Neural crest cell (in vitro differentiated cells): ENCODE measurements at places on chromosomes 11 and 22. TPM values are rescaled to one million over a fixed set of nuclear protein-coding genes. Genes with fewer than 3 reads are reported as not detected.

DNA sequence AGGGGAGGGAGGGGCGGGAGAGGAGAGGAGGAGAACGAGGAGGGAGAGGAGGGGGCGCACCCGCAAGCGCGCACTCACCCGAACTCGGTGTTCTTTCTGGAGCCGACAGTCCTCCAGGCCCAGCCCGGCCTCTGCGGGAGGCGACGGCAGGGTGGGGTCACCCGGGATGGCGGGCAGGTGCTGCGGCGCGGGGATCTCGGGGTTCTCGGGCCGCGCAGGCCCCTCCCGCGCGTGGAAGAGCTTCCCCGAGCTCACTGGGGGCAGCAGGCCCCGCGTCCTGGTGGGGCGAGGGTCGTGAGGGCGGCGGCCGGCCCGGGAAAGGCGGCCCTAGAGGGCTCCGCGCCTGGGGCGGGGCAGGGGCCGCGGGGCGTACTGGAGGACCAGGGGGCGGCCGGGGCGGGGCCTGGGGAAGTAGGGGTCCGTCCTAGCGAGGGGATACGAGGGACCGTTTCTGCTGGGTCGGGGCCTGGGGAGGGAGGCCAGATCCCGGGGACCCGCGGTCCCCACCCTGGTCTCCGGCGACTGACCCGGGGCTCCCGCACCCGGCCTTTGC lies 5.2 kb downstream of the LMNTD2 start:
- DNase-seq, result no peak
- H3K27me3 ChIP-seq, result peaks cover 47% of the 10 kb centered on the region
- peaks cover 5% of the 10 kb centered on the region for H3K4me1 ChIP-seq
- no peak overlapping the region for H3K4me3 ChIP-seq
- no peaks in the 10 kb centered on the region for H3K36me3 ChIP-seq
- H3K27ac ChIP-seq, result no peak overlapping the region

DNA sequence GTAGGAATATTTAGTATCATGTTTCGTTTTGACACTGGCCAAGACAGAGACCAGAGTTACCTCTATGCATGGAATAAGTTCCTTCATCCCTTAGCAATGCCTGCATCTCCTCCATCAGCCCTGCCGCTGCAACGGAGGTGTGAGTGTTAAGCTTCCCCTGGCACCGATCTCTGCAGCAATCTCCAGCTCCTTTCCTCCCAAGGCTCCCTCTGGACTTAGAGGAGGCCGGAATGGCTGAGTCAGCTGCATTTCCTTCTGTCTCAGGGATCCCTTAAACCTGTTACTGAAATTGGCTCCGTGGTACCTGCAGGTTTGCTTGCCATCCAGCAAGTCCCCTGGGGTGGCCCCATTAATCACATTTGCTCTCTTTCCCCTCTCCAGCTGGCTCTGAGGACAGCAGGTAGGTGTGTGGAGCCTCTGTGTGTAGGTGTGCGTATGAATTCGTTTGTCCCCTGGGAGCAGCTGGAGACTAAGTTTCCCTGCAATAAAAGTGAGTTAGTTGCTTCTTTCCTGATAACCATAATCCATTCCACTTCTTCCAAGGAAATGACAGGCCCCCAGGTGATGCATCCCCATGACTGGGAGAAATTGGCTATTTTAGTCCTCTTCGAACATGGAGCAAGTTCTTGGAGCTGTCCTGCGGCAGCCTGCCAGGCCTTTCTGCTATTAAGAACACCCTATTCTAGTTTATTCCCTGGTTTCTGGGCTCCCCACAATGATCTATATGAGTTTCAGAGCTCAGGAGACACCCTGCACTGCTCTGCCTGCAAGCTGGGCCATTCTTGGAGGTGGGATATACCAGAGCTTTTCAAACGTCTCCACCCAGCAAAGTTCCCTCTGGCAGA lies 457.2 kb upstream of the CADM1 start:
- no peaks in the 10 kb centered on the region for H3K27me3 ChIP-seq
- H3K4me1 ChIP-seq, result peaks cover 67% of the 10 kb centered on the region
- H3K27ac ChIP-seq, result no peak overlapping the region
- no peak overlapping the region for H3K4me3 ChIP-seq
- H3K36me3 ChIP-seq, result no peaks in the 10 kb centered on the region

- no peak for DNase-seq
- H3K4me1 ChIP-seq, result peaks cover 15% of the 10 kb centered on the region
- peaks cover 20% of the 10 kb centered on the region for H3K27me3 ChIP-seq
- H3K27ac ChIP-seq, result no peak overlapping the region
Measured at GRCh38 chr22:17237038-17237668, 17.9 kb upstream of the ADA2 start.

- peaks cover 48% of the 10 kb centered on the region for H3K4me1 ChIP-seq
- no peak for DNase-seq
Measured at GRCh38 chr22:20244691-20245576, 23.2 kb downstream of the RTN4R start.

AMBRA1 gene
- total RNA-seq, result 42.6 and 45.8 TPM in 2 replicates

DNA sequence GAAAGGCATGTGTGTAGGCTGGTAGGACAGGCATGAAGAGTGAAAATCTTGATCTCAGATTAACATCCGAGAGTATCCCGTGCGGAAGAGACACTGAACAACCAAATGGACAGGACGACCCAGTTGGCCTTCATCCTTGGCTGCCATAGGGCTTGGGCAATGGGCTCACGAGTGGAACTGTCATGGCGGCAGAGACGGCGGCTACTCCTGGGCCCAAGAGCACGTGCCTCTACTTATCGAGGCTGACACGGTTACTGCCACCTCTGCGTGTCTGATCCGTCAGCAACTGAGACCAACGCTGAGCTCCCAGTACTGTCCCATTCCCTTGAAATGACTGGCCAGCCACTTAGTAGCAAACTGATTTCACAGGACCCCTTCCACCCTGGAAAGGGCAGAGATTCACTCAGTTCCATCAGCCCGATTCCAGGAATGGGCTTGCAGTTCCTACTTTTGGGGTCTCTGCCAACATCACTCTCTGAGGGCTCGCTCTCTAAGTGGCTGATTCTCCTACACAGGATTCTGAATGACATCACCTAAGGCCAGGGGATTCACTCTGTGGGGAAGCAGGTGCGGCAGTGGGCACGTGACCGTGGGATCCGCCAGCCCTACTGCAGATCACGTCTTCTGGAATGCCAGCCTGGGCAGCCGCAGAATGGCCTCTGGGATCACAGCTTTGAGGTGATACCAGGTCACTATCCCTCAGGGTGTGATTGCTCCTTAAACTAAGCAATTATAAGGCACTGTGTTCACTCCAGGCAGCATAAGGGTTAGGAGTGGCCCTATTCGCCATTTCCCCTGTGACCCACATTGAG lies 97.8 kb downstream of the RPS6KA4 start:
- H3K27me3 ChIP-seq, result no peaks in the 10 kb centered on the region
- no peak overlapping the region for H3K4me3 ChIP-seq
- H3K27ac ChIP-seq, result no peak overlapping the region
- peaks cover 10% of the 10 kb centered on the region for H3K4me1 ChIP-seq
- no peaks in the 10 kb centered on the region for H3K36me3 ChIP-seq

GRCh38 chr11:44860346-44860745 lies 90.3 kb downstream of the TP53I11 start:
- H3K36me3 ChIP-seq, result peaks cover 3% of the 10 kb centered on the region
- no peak overlapping the region for H3K27ac ChIP-seq
